ENCODE measurements at places on chromosomes 5 and 9.

GRCh38 chr9:125699870-125700269 is 7.1 kb downstream of the MAPKAP1 start:
- no peak for DNase-seq

DNA sequence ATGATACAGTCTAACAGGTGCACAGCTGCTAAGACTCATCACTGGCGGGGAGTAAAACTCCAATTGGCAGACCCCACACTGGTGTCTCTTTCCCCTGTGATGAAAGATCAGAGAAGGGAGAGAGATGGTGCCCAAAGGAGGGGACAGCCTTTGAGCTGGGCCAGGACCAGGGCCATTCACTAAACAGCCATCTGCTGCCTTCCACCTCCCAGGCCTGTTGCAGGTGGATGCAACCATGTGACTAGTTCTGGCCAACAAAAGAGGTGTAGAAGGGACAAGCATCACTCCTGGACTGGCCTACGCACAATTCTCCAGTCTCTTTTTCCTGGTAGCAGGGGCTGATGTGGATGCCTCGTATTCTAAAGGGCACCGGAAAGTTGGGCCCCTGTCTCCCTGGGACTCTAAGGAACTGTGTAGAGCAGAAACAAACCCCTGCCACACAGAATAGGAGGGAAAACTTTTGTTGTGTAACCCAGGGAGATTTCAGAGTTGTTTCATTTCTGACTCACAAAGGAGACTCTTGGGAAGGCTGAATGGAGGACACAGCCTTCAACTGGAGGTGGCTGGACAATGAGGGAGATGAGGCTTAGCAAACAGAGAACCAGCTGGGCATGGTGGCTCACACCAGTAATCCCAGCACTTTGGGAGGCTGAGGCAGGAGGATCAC is 26.9 kb downstream of the TNIP1 start:
- no peak for DNase-seq

DNA sequence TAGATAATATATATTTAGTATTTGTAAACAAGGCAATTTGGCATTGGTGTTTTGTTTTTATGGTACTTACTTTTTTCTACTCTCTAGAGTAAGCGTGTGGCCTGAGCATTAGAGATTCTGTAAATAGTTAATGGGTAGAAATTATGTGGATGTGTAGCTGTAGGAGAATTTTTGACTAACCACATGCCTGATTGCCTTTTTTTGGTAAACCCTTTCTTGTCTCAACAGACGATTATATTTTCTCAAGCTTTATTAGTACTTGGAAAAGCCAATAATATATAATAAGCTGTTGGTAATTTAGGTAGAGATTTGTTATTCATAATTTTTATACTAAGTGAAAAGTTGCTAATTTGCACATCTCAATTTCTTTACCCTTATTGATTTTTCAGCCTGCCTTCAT is 76.8 kb downstream of the FCHO2 start:
- DNase-seq: no peak

DNA sequence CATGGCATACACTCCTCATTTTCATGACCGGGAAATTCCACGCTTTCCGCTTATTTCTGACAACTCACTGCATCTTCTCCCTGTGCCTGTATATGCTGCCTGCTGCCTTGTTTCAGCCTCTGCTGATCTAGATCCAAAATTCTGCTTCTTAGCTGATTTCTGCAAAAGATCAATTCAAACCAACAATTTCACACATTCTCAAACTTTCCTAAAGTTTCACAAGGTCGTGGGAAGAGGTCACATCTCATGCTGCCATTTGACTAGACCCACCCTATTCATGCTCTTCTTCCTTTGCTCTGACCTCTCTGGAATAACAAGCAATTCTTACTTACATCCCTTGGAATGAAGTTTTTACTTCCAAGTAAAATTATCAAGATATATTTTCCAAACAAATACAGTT is 84.5 kb downstream of the TMEM167A start:
- DNase-seq: no peak

- DNase-seq: no peak
Measured at GRCh38 chr5:176644878-176645670, 2.2 kb upstream of the TSPAN17 start.

GRCh38 chr5:179406031-179406961 is 61.0 kb upstream of the ADAMTS2 start:
- DNase-seq: no peak

DNA sequence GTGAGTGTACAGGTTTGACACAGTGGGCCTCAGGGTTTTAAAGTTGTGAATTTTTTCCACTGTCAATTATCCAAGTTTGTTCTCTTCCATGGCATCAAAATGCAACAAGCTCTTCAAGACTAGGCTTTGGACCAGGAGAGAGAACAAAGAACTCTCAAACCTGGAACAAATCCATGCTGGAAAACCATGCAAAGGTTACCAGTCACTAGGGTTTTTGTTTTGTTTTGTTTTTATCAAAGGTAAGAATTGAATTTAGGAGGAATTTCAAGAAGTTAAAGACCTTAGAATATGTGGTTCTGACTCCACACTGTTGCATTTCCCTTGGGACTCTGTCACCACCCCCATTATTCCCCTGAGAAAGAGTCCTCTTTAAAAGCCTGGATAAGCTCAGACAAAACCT is 191.1 kb upstream of the PIK3R1 start:
- no peak for DNase-seq

GRCh38 chr9:36956908-36957307 is 77.2 kb downstream of the PAX5 start:
- DNase-seq: no peak

DNA sequence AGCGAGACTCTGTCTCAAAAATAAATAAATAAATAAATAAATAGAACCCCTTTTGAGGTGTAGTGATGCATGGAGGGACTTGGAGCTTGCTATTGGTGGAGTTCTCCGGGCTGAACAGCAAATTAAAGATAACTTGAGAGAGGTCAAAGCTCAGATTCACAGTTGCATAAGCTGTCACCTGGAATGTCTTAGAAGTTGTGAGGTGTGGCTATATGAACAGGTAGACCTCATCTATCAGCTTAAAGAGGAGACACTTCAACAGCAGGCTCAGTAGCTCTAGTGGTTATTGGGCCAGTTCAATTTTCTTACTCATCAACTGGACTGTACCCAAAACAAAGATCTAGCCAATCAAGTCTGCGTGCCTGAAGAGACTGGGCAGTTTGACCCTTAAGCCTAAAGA is 11.7 kb upstream of the STING1 start:
- DNase-seq: no peak

DNA sequence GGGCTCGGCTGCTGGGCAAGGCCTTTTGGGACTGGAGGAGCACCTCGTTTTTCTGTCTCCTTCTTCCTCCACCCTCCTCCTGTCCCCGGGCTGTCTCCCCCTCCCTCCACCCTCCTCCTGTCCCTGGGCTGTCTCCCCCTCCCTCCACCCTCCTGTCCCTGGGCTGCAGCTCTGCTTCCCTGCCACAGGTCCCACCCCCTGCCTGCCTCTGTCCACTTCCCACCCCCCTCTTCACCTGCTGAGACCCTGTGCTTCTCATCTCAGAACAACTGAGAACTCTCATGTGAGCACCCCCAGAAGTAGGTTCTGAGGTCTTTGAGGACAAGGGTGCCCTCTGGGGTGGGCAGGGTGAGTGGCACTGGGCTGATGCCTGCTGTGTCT is 5.8 kb upstream of the TOR4A start:
- no peak for DNase-seq

DNA sequence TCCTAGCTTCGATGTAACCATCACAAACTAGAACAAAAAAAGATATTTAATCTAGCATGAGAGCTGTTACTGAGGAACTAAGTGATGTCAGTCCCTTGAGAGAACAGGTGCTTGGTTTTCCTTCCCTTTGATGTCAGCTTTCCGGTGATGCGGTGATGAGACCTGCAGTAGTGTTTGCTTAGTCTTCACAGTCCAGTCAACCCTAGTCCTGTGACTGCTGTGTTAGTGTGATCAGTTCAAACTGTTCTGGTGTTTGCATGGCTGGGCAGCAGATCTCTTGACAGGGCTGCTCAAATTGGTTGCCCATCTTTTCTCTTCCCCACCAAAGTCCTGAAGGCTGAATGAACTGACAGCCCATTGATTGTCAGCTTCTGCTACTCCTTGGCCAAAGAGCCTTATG is 608.6 kb upstream of the DAB2 start:
- DNase-seq: no peak

DNA sequence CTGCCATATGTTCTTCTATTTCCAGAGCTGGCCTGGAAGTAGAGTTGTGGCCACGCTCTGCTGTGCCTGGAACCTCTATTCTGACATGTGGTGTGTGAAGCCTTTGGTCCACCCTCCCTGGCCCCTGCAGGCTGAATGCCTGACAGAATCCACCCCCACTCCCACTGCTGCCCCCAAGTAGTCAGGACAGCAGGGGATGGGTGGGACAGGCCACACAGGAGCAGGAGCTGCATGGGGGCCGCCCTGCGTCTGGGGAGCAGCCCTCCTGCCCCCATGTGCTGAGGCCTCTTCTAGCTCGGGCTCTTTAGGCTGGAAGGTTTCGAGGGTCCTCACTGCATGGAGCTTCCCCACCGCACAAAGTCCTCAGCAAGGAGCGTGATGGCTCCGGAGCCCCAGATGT is 32.6 kb upstream of the IRX4 start:
- no peak for DNase-seq

DNA sequence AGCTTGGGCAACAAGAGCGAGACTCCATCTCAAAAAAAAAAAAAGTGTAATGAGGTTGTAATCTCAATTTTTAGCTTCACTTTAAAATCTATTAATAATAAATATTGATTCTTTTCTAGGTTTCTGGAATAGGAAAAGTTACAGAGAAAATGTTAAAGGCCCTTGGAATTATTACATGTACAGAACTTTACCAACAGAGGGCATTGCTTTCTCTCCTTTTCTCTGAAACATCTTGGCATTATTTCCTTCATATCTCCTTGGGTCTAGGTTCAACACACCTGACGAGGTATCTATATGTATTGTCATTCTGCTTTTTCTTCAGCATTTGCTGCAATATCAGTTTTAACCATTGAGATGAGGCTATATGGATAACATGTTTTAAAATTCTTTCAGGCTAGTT is 26.6 kb upstream of the ANKDD1B start:
- no peak for DNase-seq

DNA sequence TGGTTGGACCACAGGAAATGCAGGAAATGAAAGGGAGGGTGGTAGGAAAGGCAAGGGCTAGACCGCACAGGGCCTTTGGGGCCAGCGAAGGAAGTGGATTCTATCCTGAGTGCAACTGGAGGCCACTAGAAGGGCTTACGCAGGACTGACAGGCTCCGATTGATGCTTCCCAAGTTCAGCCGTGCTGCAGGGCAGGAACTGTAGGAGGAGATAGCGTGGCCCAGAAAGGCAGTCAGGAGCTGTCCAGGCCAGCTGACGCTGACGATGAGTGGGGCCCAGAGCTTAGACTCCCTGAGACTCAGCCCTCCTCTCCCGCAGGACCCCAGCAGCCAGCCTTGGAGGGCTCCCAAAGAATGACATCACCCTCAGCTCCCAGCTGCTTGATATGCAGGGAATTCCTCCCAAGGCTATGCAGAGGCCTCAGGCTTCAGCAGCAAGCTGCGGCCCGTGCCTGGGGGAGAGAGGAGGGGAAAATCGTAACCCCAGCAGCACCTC is 48.8 kb downstream of the KCNIP1 start:
- no peak for DNase-seq

GRCh38 chr9:131668439-131669268 is 71.2 kb downstream of the RAPGEF1 start:
- peak; percentile 42 for DNase-seq

GRCh38 chr9:134434894-134435506 is 108.7 kb downstream of the RXRA start:
- no peak for DNase-seq

Measured in stimulated activated CD4-positive, alpha-beta T cell treated with anti-CD3 and anti-CD28 coated beads, Interleukin-1b, Interleukin-23, amount 100 ng/mL, for 1 hour (primary cell).